Caco-2 (cell line): ENCODE measurements at places on chromosomes 12 and 14.

DNA sequence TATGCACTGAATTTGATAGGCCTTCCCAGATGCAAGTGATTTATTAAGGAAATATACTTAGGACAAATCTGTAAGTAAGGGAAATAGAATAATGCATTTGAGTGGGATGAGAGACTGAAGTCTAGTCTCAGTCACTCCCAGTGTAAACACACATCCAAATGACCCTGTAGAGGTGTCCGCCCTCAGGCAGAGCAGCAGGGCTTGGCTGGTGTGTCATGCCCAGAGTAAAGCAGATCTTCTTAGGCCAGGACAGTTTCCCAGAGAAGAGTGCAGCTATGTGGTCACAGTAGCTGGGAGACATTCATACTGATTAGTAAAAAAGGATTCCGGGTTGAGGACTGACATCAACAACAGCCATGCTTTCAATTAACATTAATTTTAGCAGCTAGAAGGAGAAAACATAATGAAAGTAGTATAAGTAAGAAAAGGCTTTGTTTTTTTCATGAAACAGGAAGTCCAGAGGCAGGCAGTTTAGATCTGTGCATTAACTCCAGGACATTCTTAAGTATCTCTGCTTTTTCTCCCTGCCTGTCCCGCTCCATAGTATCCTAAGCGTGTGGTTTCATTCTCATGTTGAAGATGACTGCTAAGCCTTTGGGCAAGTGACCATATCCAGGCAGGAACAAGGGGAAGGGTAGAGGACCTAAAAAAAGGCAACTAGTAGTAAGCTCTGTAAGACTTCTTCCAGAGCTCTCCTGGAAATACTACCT lies 35.7 kb downstream of the CNTN1 start:
- DNase-seq = peak; percentile 41

GRCh38 chr12:65300679-65301349 lies 22.3 kb downstream of the MSRB3 start:
- peak; percentile 60 for DNase-seq

DNA sequence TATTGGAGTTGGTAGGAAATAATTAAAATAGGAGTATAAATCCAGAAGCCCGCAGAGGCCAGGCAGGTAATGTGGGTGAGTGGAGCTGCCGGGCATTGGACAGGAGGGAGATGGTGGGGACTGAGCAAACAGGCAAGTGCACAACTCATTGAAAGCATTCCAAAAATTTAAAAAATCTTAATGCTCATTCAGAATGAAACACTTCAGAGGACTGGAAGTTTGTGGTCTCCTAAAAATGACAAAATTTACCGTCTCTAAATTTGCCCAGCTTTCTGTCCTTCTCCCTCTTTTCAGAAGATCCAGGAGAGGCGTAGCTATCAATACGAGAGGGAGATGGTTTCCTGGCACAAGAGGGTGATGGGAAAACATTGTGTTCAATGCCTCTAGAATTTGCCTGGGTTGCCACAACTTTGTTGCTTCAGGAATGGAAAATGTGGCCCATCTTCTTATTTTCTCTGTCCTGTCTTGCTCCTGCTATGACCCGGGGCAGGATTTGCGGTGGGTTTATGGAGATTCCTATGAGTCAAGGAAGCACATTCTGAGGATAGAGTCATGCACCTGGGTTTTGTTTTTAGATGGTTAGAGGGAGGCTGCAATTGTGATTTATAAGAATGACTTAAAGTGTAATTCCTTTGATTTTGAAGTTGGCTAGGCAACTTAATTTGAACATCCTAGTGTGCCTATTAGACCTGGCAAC lies 72.2 kb downstream of the BORCS5 start:
- no peak for DNase-seq

- no peak for DNase-seq
Measured at GRCh38 chr14:39367387-39367751, 64.9 kb downstream of the FBXO33 start.

GRCh38 chr12:92030618-92031017 lies 115.0 kb downstream of the BTG1 start:
- DNase-seq = no peak

- DNase-seq = no peak
Measured at GRCh38 chr12:131371401-131372170, 339.3 kb upstream of the SFSWAP start.

GRCh38 chr14:63938198-63939005 lies 85.6 kb downstream of the SYNE2 start:
- no peak for DNase-seq

- DNase-seq = no peak
Measured at GRCh38 chr12:124361074-124361970, 66.4 kb downstream of the RFLNA start.

DNA sequence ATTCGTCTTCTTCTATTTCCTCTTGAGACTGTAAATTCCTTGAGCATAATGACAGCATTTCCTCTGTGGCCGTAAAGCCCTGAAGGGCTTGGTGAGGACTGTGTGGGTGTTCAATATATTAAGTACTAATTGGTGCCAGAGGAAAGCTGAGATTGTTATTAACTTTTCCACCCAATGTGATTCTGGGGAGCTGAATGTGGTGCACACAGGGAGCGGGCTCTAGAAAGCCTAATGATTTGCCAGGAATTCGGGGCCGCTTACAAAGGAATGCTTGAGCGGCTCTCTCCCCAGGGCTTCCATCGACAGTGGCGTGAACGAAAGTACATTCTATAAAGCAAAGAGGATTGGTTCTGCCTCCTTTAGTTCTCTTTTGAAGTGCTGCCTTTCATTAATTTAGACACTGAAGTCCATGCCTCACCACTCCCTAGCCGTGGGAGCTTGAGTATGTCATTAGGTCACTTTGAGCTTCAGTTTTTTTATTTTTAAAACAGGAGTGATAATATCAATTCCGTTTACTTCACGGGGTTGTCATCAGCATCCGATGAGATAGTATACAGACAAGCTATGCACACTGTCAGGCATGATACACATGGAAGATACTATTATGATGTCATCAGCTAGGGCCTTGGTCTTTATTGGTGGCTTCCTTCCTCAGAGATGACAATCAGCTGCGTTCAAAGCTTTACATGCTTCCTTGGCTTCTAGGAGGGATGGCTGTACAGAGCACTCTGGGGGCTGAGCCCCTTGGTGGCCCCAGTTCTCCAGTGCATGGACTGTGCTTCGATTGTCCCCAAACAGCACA lies 11.0 kb upstream of the GSG1 start:
- DNase-seq = no peak

DNA sequence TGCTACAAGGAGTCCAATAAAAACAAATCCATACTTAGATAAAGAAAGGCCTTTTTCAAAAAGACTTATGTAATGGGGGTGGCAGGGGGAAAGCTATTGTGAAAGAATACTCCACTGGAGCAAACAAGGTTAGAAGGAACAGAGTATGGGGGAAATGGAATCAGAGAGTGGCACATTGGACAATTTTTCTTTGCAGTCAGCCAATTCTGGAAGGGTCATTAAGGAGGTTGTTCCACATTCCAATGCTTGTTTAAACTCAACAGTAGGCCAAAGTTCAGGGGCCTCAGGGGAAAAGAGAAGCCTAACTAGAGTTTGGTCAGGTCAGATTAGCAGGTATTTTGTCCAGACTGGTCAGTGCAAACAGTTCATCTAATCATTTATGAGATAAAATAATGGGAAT lies 105.2 kb upstream of the RESF1 start:
- peak; percentile 79 for DNase-seq

GRCh38 chr12:104763168-104763805 lies 194.8 kb downstream of the SLC41A2 start:
- no peak for DNase-seq

DNA sequence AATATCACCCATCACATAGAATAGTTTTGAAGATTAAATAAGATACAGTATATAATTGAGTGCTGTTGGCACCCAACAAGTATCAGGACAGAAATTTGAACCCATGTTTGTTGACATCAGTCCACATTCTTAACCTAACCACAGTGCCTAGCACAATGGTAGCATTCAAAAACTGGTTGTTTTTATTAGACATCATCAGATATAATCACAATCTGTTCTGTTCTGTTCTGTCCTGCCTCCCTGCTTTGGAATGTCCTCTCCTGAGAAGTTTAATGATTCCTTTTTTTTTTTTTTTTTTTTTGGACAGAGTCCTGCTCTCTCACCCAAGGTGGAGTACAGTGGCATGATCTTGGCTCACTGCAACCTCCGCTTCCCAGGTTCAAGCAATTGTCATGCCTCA lies 476.6 kb downstream of the RMST start:
- DNase-seq = no peak

- no peak for DNase-seq
Measured at GRCh38 chr12:8226355-8226754, 1.1 kb downstream of the FAM90A1 start.

GRCh38 chr12:125185740-125186470 lies 120.7 kb downstream of the AACS start:
- DNase-seq = peak; percentile 69
